ENCODE measurements at places on chromosomes 4 and X.

GRCh38 chrX:65528705-65529340, 5.8 kb downstream of the LAS1L start:
- DNase-seq: peak; percentile 61

GRCh38 chrX:118971552-118971951, 2.9 kb upstream of the LONRF3 start:
- no peak for DNase-seq

DNA sequence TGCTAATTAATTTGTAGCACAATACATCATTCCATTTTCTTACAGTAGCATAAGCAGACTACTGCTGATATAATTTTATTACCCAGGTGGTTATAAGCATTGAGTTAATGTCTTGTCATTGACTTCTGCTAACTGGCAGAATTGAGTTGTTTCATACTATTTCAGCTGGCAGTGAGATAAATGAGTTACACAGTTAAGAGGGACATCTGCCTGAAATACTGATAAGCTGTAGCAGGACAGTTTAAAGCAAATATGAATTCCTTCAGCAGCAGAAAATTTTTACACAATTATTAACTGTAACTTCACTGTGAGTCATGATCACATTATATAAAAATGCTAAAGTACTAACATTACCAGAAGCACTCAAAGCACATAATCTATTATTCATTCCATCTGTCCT, 326.8 kb downstream of the INPP4B start:
- DNase-seq: no peak

- DNase-seq: no peak
These were observed 28.0 kb downstream of the ING2 start for GRCh38 chr4:183532821-183533220.

DNA sequence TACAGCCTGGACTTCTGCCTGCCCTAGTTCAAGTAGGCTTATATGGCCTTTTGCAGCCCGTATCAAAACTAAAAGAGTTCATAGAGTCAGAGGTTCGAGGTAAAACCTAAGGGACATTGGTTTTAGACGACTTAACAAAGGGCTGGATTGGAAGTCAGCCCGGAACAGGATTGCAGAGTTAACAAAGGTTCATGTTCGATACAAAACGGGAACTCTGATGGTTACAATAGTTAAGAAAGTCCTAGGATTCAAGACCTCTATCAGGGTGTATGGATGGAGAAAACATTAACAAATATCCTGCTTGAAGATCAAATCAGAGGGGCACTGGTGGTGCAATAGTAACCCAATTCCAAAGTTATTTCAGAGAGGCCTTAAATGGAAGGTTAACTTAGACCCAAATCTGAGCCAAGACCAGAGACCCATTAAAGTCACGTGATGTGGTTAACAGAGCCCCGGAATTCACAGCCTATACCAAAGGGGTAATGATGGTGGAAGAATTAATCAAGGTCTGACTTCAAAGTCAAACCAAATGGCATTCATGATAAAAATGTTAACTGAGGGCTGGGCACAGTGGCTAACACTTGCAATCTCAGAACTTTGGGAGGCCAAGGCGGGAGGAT, 656 bp upstream of the ZNF630 start:
- no peak for DNase-seq

DNA sequence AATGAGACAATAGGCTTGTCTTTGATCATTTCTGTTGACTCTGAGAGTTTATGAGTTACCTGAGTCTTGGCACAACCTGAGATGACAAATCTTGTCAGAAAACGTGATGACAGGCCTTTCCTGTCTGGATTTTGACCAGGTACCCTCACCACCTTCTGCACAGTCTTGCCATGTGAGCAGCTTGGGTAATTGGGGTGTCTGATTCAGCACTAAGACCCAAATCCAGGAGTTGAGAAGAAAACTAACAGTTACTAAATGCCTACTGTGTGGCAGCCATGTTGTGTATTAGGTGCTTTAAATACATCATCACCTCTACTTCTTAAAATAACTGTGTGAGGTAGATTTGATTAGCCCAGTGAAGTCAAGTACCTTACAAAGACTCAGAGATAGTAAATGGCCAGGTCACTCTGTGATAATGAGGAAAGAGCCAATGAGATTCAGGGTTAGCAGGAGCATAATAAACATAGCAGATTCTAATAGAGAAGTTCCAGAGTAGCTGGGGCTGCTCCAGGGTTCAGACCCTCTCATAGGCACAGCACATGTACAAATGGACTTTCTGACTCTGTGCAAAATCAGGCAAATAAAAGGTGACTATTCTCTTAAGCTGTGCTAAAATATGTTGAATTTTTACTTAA, 2.8 kb downstream of the EREG start:
- DNase-seq: no peak

GRCh38 chr4:147855571-147856009, 123.7 kb downstream of the ARHGAP10 start:
- DNase-seq: no peak

- DNase-seq: no peak
These were observed 38.7 kb upstream of the GYPA start for GRCh38 chr4:144179152-144179739.

DNA sequence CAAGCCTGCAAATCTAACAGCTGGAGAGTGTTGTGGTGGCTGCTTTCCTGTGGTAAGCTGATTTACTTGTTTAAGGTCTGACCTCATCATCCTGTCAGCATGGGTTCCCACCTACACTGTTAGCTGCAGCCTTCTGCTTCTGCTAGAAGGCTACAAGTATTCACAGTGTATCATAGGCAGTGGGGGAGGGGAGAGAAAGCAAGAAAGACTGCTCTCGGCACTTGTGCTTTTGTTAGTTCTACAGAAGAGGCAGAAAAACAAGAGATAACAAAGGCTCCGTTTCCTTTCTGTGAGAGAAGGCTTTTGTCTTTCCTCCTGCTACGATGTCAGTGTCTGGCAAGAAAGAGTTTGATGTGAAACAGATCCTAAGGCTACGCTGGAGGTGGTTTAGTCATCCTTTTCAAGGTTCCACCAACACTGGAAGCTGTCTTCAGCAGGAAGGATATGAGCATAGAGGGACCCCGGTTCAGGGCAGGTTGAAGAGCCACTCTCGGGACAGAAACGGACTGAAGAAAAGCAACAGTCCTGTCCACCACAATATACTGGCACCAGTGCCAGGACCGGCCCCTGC, at the start of gene KLHL4:
Gene KLHL4 (plus strand): TSS at position 232 of the 571 bp plus-strand sequence. CDS start 92 bp downstream, at position 324.
- no peak for DNase-seq

DNA sequence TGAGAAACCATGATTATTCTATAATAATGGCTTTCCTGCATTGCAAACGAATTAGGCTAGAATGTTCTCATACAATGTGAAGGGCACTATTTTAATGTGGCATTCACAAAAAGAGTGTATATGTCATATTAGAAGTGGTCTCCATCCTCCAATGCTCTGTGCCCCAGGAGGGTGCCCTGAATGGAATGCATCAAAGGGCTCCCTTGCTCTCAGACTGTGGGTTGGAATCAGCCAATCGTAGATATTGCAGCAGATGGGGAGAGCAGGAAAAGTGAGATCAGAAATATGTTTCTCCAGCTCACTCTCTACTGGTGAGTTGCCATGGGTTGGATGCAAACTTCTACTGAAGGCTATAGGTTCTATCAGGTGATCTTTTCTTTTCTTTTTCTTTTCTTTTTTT, 11.9 kb upstream of the NSUN7 start:
- no peak for DNase-seq

- DNase-seq: no peak
These were observed 9.2 kb downstream of the HNRNPH2 start for GRCh38 chrX:101417190-101417589.

DNA sequence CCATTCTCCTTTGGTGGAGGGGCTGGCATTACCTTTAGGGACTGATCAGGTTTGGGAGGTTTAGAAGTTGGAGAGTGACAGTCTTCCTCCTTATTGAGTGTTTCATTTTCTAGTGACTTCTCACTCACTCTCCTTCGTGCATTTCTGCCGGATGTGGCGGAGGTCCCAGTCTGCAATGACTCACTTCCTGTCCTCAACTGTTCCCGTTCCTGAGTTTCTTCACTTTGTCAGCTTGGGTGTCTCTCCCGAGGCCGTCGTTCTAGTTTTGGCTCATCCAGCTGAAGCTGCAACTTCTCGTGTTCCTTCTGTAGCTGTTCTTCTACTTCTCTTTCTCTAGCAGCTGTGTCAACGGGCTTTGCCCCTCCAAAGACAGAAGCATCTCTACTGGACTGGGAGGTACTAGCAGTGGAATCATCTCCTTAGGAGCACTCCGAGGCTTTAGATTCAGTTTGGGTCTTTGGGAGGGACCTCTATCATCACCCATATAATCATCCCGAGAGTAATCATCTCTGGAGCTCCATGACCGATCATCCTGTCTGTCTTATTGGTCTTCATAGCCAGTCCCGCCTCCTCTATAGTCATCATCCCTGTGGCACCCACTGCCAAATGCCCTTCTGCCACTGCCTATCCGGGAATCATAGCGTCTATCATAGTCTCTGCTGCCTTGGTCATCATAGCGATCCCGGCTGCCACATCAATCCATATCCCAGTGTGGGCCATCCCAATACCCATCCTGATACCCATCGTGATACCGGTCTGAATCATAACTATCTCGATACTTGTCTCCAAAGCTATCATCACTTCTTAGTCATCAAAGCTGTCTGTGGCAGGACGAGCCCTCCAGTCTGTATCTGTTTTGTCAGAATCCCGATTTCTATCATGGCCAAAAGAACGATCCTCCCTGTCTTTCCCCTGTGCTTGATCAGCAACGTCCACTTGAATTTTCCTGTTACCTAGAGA, 35.3 kb upstream of the VSIG4 start:
- DNase-seq: peak; percentile 27

DNA sequence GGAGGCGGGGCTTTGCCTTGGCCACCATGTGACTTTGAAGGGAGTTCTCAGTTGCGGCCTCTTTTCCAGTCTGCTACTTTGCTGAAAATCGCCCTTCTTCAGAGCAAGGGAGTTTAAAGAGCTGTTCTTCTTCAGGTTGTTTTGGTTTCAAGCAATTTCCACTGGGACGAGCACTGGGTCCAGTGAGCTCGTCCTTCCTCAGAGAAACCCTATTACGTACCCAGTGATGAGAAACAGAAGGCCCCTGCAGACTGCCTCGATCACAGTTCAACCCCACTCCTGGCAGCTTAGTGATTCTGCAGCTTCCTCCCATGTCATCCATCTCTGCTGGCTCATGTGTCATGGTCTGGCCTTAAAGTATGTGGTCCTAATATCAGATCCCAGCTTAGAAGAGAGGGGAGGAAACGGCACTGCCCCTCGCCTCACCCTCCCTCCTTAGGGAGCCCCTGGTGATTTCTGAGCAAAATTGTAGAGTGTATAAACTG, 7.8 kb upstream of the FAM149A start:
- no peak for DNase-seq

GRCh38 chr4:41943506-41943905, 8.3 kb downstream of the TMEM33 start:
- DNase-seq: no peak

GRCh38 chrX:132671229-132671641, 182.4 kb upstream of the MBNL3 start:
- no peak for DNase-seq

GRCh38 chr4:71773004-71773403, 10.9 kb downstream of the GC start:
- no peak for DNase-seq

- no peak for DNase-seq
These were observed 18.0 kb downstream of the STAP1 start for GRCh38 chr4:67576538-67576937.

- DNase-seq: no peak
These were observed 26.5 kb downstream of the GPR143 start for GRCh38 chrX:9739130-9739529.

DNA sequence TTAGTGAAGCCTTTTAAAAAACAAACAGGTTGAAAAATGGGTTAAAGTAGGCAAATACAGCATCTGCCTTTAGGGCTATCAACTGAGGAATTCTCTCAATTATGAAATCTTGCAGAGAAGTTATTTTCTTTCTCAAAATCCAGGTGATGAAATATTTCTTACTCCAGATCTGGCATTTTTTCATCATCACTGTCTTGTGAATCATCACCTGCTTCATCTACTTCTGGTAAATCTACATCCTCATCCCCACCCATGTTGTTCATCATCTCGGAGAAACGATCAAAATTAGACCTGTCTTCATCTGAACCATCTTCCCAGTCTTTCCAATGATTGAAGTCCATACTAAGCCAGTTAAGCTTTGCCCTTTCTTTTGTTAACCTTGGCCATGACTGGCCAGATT, 33.3 kb upstream of the HPF1 start:
- no peak for DNase-seq

GRCh38 chr4:153705743-153706468, 21.8 kb downstream of the TLR2 start:
- no peak for DNase-seq

- DNase-seq: no peak
These were observed 249.4 kb downstream of the HNRNPD start for GRCh38 chr4:82124365-82124764.

GRCh38 chrX:22526339-22526738, 253.6 kb downstream of the CBLL2 start:
- DNase-seq: no peak

DNA sequence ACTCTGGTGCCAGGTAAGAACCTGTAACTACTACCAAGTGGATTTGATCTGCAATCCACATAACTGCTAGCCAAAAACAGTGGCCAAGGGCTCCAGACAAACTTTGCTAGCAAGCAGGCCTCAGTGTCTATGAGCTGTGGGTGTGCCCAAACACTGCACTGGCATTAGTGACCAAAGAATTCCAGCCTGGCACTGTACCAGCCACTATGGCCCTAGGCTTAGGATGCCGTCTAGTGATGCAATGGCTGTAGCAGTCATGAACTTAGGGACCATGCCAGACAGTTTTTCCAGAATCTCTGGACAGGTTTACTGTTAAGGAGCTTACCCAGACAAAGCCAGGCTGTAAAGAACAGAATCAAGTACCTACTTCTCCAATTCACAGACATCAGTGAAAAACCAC, 33.7 kb upstream of the PRR27 start:
- no peak for DNase-seq

DNA sequence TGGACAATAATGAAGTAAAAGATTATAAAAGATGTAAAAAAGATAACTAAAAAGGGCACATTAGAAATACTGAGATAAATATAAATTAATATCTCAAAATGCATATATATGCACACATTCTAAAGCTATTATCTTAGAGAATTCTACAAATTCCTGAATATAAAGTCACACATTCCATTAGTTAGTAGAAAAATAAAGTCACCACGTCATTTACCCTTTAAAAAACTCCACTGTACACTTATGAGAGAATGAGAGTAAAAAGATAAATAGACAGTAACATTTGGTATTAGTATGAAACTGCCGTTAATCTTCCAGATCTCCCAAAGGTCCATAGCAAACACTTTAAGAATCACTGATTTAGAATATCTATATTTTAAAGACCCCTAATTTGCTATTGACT, 67.2 kb upstream of the IL15 start:
- DNase-seq: no peak

DNA sequence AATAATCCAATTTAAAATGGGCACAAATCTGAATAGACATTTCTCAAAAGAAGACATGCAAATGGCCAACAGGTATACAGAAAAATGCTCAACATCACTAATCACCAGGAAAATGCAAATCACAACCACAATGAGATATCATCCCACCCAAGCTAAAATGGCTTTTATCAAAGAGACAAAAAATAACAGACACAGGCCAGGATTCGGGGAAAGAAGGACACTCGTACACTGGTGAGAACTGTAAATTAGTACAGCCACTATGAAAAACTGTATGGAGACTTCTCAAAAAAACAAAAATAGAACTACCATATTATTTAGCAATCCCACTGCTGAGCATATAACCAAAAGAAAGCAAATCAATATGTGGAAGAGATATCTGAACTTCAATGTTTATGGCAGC, 8.5 kb downstream of the SPP1 start:
- no peak for DNase-seq

- DNase-seq: no peak
These were observed 60.8 kb downstream of the DLG3 start for GRCh38 chrX:70505451-70505841.
